GM23248 (cell line): ENCODE measurements at places on chromosomes 2 and 18.

DNA sequence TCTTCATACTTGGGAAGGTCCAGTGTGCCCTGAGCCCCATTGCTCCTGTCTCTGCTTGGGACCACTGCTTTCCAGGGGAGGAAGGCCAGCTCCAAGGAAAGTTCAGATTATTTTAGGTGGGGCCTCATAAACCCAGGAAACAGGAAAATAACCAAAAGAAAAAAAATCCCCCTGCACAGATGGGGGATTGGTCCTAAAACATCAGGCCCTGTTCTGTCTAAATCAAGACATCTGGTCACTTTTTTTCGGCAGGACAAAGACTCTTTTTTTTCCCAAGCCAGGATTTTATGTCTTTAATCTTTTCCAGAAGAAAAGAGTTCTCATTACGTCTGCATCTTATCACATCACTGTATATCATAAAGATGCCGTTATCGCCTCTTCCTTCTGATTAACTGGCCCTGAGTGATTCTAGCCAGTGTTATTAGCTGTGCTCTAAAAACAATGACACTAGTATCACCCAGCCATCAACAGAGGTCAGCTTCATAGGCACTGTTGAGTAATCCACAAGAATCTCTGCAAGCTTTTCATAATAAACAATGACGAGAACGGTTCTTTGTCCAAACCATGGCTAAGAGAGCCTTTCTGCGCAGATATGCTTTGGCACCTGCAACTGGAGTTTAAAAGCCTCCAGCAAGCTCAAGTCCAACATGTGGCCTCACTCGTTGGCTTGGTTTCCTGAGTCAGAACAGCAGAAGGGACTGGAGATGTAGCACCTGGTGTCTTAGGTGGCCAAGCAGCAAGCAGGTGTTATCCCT is 138.2 kb downstream of the VAPA start:
- peak; percentile 78 for DNase-seq

GRCh38 chr2:237879991-237880560 is 20.7 kb downstream of the RAMP1 start:
- no peak for DNase-seq

DNA sequence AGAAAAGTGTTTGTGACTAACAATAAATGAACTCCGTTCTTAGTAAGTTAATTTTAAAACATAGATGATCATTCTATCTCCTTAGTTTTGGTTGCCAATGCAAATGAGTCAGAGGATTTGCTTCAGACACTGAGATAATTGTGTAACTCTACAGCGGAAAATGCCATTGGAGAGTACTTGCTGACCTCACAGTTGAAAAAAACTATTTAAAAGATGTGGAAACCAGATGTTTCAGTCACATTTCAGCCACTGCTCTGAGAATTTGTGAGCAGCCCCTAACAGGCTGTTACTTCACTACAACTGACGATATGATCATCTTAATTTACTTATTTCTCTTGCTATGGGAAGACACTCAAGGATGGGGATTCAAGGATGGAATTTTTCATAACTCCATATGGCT is at the start of gene TNFAIP6:
Gene TNFAIP6, plus strand, starts transcription at position 234 of the 400 bp plus-strand sequence. Its CDS starts 75 bp downstream, at position 309.
- peak; percentile 98 for DNase-seq

GRCh38 chr2:235613649-235614048 is 119.8 kb downstream of the AGAP1 start:
- DNase-seq = no peak

DNA sequence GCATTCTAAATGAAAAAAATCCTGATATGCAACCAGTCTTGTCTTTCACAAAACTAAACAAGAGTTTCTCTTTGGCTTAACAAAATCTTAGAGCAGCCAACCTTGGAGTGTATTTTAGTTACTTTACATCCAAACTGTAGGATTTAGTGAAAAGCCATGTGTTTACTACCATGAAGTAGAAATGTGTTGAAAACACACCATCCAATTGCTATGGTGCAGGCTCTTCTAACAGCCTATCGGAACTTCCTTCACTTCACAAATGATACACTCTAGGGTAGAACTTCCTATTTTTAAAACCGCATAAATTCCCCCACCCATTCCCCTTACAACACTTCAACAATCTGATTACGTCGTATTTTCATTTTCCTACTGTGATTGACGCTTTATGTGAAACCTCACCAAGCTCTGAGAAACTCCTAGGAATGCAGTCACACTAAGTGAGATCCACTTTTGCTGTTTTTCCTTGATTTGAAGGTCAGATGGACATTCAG is 74.4 kb upstream of the MAP4K4 start:
- DNase-seq = no peak

- no peak for DNase-seq
These were observed 49.8 kb downstream of the SLC4A5 start for GRCh38 chr2:74293191-74293991.

- DNase-seq = peak; percentile 49
These were observed 132.1 kb downstream of the SH3RF3 start for GRCh38 chr2:109260886-109261700.

DNA sequence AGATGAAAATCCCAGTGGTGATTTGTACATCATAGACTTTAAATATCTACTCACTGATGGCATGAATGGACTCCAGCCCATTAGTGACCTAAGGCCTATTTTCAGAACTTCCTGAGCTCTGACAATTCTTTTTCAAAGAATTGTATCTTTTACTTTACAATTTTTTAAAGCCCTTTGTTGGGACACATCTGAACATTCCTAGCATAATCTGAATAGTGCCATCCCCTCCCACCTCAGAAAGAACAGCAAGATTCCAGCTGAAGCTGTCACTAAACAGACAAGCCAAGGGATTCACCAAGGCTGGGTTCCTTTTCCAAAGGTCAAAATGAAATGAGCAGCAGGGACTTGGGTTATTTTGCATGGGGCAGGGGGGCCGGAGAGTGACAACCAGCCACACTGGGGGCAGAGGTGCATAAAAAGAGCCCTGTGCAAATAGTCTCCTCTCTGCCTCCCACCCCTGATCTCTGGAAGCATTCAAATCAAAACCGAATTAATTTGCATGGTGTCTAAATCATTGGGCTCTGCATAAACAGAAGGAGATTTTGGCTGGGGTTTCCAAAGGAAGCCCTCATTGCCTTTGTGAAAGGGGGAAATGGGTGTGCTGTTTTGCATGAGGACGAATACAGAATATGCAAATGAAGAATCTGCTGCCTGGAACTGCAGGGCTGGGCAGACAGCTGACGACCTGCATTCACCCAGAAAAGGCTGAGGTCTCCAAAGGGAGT is 17.2 kb downstream of the EPHA4 start:
- DNase-seq = peak; percentile 77

DNA sequence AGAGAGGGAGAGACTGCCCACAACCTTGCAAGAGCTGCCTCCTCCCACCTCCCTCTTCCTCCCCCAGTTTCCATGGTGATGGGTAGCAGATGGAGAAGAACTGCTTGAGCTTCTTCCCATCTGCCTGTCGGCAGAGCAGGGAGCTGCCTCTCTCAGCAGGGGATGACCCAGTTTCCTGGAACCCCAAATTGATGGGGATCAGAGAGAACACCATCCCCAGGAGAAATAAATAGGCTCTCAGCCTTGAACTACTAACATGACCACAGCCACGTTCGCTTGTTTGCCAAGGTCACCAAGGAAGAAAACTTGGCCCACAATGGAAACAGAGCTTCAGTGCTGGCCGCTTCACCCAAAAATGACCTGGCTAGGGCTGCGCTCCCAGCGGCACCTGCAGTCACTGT is 82.2 kb downstream of the ADD2 start:
- no peak for DNase-seq

DNA sequence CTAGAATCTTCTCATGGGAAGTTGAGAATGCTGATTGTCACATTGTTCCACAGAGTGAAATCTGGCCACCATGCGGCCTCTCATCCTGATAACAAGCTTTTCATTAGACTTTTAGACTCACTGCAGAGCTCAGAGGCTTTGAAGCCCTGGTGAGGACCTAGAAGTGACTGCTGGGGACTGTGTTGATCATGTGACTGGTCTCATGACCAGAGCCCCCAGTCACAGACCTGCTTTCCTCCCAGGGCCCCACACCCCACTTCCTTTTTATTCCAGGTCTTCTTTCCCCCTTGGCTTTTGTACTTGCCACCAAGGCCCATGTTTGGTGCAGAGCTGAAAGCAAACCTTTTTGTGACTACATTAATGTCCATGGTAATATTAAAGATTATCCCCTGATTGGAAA is 45.2 kb downstream of the PRKCE start:
- no peak for DNase-seq

GRCh38 chr2:47661310-47661709 is 121.6 kb upstream of the MSH6 start:
- DNase-seq = no peak

DNA sequence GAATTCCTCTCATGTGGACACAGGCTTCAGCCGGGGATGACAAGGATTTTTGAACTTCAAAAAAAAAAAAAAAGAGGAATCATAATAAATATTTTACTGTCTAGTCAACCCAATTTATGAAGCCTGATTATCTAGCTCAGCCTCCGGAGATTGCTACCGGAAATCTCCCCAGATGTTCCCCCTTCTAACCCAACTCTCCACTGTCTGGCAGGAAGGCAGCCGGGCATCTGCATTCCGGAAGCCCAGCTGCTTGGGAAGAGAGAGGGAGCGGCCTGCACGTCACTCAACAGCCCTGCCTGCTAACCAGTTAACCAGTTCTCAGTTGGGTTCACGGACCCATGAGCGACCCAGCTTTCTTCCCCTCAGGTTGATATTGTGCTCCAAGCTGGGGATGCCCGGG is 87.2 kb upstream of the POU3F3 start:
- peak; percentile 34 for DNase-seq

DNA sequence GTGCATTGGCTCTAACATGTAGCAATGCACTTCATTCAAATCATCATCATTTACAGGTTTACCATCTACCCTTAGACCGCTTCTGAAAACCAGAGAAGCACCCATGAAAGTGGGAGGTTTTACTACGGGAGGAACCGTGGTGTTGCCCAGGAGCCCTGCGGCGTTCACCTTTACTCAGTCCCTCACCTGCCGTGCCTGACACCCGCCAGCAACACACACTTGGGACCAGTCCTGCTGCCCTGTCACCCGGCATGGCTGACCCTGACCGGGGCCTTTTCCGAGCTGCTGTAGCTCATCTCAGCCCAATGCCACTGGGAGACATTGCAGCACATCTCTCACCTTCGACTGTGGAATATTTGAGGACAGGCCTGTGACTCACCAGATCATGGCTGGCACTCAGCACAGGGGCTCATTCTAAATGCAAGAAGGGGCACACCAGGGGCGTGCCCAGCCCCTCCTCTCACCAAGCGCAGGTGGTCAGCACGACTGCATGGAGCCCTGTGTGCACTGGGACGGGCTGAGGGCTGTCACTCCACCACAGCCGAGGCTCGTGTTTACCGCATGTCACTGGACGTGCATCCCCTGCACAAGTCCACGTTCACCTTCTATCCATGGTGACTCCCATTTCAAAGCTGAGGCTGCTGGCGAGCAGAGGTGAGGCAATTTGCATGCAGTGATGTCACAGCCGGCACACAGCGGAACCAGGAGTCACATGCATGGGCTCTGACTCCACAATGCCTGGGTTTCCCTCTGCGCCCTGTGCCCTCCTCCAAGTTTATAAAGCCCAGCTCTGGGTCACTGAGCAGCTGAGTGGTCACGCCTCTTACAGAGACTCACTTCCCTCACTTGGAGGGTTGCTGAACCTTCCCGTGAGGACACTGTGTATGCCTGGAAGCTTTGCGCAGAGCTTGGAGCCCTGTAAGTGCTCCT is 76.7 kb upstream of the SNTG2 start:
- DNase-seq = no peak

- peak; percentile 18 for DNase-seq
These were observed 1.9 kb downstream of the CNGA3 start for GRCh38 chr2:98348066-98348561.

GRCh38 chr2:202555356-202555755 is 79.4 kb upstream of the FAM117B start:
- DNase-seq = no peak

- DNase-seq = no peak
These were observed 287.3 kb downstream of the ZNF385B start for GRCh38 chr2:179574061-179574519.

DNA sequence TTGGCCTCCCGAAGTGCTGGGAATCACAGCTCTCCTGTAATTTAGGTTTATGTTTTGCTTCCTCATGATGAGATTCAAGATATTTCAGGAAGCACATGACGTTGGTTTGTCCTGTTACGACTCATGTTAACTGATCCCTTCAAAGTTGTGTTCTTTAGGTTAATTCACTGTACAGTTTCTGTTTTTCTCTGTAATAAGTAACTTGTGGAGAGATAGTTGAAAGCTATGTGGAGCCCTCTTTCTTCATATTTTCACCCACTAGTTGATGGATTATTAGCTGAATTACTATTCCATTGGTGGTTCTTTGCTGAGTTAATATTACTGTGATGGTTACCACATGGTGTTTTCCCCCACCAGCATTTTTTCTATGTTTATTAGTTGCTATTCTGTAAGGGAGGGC is 18.3 kb upstream of the CHCHD5 start:
- no peak for DNase-seq

DNA sequence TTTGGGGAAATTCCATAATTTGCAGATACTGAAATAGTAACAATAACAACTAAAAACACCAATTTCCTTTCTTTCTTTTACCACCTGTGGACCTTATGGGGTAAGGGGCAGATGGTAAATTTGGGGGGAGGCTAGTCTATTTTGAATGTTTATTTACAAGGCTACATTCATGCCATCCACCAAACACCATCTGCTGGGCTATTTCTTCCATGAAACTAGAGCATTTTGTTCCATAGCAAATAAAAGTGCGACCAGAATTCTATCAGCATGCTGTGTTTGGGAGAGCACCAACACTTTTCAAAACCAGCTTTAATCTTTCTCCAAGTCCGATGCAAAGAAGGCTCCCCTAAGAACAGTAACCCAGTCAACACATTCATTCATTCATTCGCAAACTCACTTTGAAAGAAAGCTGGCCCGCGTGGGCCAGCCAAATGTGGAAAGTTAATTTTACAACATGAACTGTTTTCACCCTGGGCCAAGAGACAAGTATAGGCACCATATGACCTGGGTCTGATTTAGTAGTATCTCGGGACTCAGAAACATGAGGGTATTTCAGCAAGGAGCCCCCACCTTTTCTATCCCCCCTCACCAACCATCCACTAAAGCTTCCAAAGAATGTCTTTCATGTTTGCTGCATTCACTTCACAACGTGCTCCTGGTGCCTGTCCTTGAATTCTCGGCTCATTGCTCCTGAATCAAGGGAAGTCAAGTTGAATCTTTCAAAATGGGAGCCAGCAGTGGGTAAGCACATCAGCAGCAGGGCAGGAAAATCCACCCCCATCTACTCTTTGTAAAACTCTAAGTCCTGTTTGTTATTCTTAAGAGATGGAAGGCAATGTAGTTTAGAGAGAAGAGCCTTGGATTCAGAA is 210.6 kb downstream of the C1D start:
- DNase-seq = no peak
